ENCODE measurements at places on chromosomes 16 and 17.

- DNase-seq: no peak
Observed at GRCh38 chr16:17557480-17557879, 86.7 kb upstream of the XYLT1 start.

DNA sequence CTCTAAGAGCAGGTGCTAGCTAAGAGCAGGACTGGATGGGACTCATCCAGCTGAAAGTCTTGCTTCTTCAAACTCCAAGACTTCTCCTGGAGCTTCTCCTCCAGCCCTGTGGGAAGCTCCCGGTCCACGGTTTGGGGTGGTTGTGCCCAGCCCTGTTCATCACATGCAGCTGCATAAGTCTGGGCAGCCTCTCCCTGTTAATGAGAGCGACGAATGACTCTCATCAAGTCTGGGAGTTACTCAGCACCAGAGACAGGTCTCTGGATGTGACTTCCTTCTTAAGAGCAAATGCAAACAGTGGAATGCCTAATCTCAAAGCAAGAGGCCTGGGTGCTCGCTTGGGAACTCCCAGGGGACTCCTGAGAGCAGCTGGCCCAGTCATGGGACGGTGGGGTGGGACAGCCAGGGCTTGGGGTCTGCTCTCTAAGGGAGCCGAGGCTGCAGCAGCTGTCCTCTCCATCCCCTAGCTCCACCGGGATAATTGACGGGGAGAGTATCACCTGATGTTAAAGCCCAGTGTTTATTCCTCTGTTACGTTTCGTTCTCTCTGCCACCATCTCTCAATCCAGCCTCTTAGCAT lies 35.3 kb upstream of the CRHR1 start:
- no peak for DNase-seq

DNA sequence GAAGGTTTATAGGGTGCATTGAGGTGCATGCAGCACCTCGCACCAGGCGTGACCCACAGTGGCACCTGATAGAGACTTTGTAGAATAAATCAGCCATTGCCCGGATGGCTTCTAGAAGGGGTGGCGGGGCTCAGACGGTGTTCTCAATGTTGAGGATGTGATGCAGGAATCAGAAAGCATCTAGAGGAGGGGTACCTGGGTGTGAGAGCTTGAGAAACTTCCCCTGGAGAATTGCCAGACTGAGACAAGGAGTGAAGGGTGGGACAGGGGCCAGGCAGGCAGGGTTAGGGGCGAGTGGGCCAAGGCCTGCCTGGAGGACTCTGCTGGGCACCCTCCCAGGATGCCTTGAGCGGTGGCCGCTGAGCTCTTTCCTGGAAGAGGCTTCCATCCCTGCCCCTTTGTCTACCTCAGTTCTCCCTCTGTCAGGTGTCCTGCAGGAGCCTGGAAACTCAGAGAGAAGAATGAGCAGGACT lies 9.3 kb upstream of the ADGRG1 start:
- no peak for DNase-seq

DNA sequence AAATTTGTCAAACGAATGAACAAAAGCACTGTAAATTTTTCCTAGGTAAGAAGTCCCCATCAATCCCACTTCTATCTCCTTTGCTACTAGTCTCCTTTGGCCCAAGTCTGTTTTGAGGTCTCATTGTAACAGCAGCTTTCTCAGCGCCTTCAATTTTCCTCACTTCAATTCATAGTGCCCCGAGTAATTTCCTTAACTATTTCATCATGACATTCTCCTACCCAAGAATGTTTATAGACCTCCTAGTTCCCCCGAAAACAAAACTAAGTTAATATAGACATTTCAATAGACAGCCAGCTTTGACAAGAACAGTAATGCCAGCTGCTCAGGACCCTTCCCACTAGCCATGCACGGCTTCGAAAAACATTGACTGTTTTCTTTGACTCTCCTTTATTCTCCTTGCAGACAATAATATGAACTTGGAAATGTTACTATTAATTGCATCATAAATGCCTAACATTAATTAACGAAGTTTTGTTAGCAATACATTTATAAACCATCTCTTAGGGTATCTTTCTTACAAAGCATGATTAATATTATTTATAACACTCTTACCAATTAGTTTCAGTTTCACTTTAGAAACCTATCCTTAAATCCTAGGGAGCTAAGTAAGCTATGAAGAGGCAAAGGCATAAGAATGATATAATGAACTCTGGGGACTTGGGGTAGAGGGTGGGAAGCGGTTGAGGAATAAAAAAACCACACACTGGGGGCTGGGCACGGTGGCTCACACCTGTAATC lies 22.8 kb downstream of the GLG1 start:
- no peak for DNase-seq

DNA sequence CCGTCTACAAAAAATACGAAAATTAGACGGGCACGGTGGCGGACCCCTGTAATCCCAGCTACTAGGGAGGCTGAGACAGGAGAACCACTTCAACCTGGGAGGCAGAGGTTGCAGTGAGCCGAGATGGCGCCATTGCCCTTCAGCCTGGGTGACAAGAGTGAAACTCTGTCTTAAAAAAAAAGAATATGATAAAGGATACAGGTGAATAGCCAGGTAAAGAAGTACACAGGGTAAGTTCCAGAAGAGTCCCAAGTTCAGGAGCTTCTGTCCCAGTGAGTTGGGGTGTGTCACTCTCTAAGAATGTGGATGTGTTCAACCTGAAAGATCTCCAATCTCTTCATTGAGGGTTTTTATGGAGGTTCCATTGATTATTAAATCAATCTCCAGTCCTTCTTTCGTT lies 6.8 kb downstream of the TMC5 start:
- no peak for DNase-seq

GRCh38 chr17:40456396-40456951 lies 13.2 kb downstream of the IGFBP4 start:
- no peak for DNase-seq

DNA sequence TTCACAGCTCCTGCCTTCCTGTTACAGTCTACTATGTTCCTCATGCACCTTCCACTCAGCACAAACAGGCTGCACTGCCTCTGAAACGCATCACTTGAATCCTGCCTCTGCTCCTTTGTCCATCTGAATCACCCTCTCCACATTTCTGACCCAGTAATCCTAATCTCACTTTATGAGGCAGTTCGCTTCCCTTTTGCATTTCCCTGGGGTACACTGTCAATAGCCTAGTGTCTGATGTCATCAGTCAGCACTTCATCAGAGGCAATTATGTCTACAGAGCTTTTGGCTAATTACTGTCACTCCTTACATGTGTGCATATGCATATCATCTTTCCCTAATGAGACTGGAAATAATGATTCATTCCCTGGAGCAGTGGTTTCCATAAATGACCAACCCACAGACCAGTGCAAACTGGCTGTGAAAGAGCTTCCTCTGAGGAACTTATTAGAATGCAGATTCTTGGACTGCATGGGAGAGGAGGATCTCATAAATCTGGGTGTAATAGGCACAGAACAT lies 23.6 kb downstream of the CA4 start:
- DNase-seq: peak; percentile 62
